ENCODE measurements at places on chromosomes 5 and 9.

- DNase-seq, result peak; percentile 47
These were observed 114.1 kb downstream of the SYK start for GRCh38 chr9:90915693-90916092.

- no peak for DNase-seq
These were observed 27.3 kb downstream of the FOXE1 start for GRCh38 chr9:97880336-97880735.

DNA sequence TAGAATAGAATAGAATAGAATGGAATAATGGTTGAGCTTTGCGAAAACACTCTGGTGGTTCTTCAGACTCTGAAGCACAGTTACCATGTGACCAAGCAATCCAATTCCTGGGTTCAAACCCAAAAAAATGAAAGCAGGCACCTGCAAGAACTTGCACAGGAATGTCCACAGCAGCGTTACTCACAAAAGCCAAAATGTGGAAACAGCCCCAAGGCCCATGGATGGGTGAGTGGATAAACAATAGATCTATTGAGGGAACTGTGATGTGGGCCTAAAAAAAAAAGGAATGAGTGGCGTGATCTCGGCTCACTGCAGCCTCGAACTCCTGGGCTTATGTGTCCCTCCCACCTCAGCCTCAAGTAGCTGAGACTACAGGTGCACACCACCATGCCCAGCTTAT lies 21.4 kb upstream of the TMEM250 start:
- DNase-seq, result no peak

DNA sequence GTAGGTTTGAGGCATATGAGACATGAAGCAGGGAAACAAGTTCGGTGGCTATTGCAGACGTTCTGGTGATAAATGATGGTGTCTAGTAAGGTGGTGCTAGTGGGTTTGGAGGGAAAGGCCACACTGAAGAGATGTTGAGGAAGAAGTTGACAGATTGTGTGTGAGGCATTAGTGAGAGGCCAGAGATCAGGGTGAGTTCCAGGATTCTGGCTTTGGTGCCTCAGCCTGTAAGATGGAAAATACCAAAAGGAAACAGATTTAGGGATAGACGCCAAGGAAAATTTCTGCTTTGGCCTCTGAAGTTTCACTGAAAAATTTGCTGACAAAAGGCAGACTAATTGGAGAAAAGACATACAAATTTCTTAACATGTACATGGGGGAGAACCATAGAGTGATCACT lies 6.4 kb upstream of the PAIP1 start:
- peak; percentile 9 for DNase-seq

- no peak for DNase-seq
These were observed 52.8 kb downstream of the EXD3 start for GRCh38 chr9:137369911-137370764.

DNA sequence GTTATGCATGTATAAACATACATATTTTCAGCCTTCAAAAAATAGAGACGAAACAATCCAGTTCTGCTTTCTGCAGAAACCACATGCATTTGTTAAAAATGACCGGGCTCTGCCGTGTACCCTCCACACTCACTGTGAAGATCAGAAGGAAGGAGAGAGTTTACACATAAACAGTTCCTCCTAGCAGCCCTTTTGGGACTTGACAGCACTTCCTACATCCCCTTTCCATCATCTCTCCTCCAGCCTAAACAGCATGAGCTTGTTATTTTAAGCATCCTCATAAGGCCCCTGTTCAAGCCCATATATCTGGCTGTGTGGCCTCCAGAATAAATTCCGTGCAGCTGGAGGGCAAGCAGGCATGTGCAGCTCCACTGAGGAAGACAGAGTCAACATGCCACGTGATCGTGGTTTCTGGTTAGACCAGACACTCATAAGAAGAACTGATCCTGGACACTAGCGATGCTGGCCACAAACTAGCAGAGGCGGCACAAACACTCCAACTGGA lies 42.2 kb downstream of the NIPAL4 start:
- no peak for DNase-seq
